ENCODE measurements at places on chromosomes 13 and 19. TPM values are rescaled to one million over a fixed set of nuclear protein-coding genes. Genes with fewer than 3 reads are reported as not detected.

Gene TLE6
- 5.8 TPM for total RNA-seq

Gene GNA15
- not detected for total RNA-seq

Gene CPAMD8
- 0.11 TPM for total RNA-seq

Gene CASP14
- not detected for total RNA-seq

Gene FFAR3
- 0.21 TPM for total RNA-seq

Gene FXYD7
- 0.40 TPM for total RNA-seq

Gene PCDH20
- total RNA-seq, result not detected

Gene GSX1
- total RNA-seq, result not detected
